ENCODE measurements at places on chromosomes 1 and 21.

GRCh38 chr1:34319218-34319617 is 142.5 kb downstream of the C1orf94 start:
- DNase-seq, result no peak

DNA sequence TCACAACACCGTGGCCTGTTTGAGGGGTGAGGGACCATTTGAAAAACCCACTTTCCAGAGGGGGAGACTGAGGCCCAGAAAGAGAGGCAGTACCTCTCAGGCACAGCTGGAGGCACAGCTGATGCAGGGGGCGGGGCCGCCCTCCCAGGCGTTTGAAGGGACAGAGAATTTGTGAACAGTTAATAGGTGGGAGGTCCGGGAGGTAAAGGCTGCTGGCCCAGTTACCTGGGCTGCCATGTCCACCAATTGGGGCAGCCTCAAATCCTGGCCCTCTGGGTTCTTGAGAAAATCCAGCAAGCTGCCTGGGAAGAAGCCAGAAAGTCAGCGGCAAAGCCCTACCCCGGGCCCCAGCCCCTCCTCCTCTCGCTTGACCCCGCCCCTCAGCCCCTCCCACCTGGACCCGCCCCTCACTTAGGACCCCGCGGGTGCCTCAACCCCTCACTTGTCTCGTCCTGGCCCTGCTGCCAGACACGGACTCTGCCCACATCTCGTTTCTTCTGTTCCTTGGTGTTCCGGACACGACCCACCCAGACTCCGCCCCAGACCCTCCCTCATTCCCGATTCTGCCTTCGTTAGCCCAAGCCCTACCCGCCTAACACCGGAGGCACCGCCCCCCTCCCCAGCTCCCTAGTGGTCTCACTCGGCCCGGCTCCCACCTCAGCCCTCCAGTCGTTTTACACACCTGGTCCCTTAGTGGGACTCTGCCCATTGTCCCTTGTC is 10.8 kb upstream of the AHDC1 start:
- DNase-seq, result no peak

DNA sequence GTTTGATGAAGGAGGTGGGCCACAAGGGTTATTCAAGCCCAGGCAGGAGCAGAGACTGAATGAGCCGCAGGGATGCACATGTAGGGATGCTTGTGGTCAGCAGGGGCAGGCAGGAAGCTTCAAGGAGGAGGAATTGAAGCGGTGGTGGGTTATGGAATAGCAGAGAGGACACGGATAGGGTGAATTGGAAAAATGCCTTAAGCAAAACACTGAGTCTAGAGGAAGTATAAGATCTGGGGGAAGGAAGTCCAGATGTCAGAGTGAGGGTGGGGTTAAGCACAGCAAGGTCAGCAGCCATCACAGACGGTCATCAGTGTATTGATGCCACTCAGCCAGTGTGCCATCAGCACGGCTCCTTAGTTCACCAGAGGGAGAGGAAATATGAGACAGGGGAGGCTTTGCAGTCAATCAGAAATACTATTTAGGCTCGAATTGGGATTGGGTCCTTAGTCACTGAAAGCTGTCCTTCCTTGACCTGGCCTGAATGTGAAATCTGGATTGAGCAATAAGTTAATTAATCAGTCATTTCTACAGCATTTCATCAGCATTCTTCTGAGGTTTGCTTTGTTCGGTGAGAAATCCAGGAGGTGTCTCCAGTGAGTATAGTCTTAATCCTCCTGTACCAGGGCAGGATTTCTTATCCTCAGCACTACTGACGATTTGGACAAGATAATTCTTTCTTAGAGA is 6.0 kb upstream of the LCE1F start:
- no peak for DNase-seq

- DNase-seq, result no peak
Measured at GRCh38 chr1:13586001-13586400, 2.4 kb downstream of the PDPN start.

GRCh38 chr1:238811211-238811879 is 575.0 kb upstream of the CHRM3 start:
- DNase-seq, result no peak

GRCh38 chr1:17081439-17081838 is 27.6 kb upstream of the SDHB start:
- DNase-seq, result no peak

- no peak for DNase-seq
Measured at GRCh38 chr1:58898739-58899586, 115.1 kb upstream of the JUN start.

- DNase-seq, result no peak
Measured at GRCh38 chr1:21693732-21694131, 24.6 kb upstream of the RAP1GAP start.

DNA sequence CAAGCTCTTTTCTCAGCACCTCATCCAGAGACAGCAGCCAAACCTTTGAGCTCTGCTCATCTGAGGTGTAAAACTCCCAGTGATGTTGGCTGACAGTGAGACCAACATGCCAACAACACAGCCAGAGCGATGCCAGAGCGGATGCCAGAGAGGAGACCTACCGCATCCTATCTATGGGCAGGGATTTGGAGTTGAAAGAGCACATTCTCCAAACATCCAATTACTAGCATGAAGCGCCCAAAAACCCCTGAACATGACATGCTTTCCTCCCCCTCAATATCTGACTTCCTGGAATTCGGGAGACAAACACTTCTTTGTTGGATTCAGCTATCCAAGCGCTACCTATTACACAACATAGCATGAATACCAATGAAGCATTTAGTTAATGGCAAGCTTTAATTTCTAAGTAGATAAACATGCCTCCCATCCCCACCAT is 23.1 kb upstream of the PAXBP1 start:
- no peak for DNase-seq

DNA sequence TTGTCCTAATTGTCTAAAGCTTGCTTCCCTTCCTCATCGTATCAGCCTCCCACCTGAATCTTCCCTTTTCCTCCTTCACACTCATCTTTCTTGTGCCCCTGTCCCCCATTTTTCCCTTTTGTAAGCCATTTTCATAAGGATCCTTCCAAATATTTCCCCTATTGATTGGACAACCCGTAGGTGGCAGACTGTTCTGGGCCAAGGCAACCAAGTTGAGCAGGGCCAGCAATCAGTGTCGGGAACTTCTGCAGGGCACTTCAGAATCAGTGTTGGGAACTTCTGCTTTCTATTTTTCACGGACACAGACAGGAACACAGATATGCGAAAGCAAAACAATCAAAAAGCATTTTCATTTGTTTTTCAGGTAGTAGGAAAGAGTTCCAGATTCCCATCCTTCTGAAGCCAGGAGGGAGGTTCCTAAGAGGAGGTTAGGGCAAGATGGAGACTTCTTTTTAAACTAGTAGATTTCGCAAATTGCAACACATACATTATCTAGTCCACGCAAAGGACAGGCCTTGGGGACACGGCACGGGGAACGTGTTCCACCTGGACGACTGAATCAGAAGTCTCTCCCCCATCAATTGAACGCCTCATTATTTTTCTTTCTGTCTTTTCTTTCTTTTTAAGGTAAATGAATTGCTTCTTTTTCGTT is 691 bp upstream of the MPZL1 start:
- DNase-seq, result no peak

- no peak for DNase-seq
Measured at GRCh38 chr1:101175466-101175865, 61.4 kb upstream of the S1PR1 start.

DNA sequence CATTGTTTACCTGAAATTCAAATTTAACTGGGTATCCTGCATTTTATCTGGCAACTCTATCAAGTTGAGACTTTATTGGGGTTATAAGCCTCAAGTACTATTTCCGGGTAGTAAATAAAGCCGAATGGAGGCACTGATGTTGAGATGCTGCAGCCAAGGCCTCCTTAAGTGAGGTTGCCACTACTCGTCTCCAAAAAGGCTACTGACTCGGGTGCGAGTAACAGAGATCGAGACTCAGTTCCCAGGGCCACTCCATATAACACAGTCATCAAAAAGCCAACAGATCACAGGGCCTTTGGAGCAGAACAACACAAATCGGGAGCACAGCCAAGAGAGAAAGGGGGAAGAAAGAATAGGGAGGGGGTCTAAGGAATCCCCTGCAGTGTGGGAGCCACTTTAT is 524 bp downstream of the COPA start:
- DNase-seq, result no peak

DNA sequence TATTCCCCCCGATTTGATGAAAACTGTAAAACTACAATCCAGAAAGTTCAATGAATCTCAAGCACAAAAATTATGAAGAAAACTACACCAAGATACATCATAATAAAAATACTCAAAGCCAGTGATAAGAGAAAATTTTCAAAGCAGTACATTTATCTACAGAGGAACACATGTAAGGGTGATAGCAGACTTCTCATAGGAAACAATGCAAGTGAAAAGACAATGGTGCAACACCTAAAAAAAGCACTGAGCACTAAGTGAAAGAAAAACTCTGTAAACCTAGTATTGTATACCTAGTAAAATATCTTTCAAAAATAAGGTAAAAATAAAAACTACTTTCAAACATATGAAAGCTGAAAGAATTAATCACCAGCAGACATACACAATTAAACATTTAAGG is 76.1 kb upstream of the IRF2BP2 start:
- no peak for DNase-seq

GRCh38 chr1:23963617-23964234 is 4.1 kb downstream of the PNRC2 start:
- DNase-seq, result no peak

- peak; percentile 58 for DNase-seq
Measured at GRCh38 chr1:9890224-9890731, 19.8 kb downstream of the CTNNBIP1 start.

- no peak for DNase-seq
Measured at GRCh38 chr1:225851805-225852204, 30.4 kb downstream of the TMEM63A start.

- no peak for DNase-seq
Measured at GRCh38 chr1:219153723-219154122, 20.0 kb upstream of the LYPLAL1 start.

GRCh38 chr1:235736263-235736662 is 86.7 kb upstream of the GNG4 start:
- no peak for DNase-seq

- DNase-seq, result peak; percentile 39
Measured at GRCh38 chr1:13699936-13700520, at the start of gene PRDM2. TSS of gene PRDM2 (plus strand) at chr1:13700188. CDS start at chr1:13715606, 15,418 bp downstream.

- DNase-seq, result no peak
Measured at GRCh38 chr1:218475275-218475674, 130.1 kb downstream of the TGFB2 start.

DNA sequence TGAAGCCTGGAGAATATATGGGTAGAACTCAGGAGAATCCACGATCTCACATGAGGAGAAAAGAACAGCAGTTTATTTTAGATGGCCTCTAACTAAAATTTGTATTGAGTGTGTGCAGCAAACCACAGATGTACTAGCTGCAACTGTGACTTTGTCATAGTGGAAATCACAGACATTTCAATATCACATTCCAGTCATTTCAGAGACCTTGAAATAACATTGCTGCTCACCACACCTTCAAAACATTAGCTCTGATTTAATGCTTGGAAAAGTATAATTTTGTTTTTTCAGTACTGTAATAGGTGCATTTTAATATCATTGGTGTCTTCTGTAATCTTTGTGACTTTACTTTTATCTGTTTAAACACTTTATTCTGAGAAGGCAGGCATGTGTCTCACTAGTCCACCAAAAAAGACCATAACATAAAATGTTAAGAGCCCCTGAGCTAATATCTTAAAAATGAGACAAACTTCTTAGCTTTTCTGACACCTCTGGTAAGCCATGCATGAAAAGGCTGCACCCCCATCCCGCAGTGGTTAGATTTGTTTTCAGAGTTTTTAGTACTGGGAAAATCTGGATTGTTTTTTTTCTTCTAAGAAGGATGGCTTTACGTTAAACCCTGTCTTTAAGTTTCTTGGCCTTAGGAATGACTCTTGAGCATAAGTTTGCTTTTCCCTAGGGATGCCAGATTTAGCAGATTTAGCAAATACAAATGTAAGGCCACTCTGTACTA is 30.1 kb downstream of the KCNJ15 start:
- DNase-seq, result no peak

GRCh38 chr1:87170157-87170556 is 158.5 kb upstream of the LMO4 start:
- DNase-seq, result no peak

GRCh38 chr1:64114012-64114525 is 89.4 kb upstream of the UBE2U start:
- no peak for DNase-seq

DNA sequence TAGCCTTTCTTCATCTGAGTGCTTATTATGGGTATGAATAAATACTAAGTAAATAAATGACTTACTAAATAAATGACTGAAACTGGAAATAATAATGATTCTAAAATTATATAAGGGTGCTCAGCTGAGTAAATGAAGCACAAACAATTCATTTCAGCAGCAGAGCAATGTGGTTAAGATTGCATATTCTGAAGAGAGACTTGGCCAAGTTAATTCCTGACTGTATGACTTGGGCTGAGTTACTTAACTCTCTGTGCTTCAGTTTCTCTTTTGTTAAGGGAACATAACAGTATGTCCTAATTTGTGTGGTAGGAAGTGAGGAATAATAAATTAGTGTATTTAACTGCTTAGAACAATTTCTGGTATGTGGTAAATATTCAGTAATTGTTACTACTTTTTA is 19.1 kb downstream of the AGL start:
- no peak for DNase-seq

Measured in NCI-H1105 (cell line).